Cortex of kidney (tissue), 1 donor: ENCODE measurements at places on chromosomes 13 and 19.

DNA sequence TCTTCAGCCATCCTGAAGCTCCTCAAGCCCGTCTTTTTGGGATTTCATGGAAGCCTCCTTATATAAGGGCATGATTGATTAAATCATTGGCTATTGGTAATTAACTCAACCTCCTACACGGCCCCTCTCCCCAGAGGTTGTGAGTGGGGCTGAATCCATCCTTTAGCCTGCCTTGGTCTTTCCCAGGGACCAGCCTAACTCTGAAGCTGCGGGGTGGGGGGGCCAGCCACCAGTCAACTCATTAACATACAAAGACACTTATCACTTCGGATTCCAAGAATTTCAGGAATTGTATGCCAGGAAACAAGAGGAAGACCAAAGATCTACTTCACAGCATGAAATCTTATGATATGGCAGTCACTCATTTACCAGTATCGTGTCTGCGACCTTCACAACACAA lies 9.9 kb downstream of the COL4A1 start:
- no peak for DNase-seq

DNA sequence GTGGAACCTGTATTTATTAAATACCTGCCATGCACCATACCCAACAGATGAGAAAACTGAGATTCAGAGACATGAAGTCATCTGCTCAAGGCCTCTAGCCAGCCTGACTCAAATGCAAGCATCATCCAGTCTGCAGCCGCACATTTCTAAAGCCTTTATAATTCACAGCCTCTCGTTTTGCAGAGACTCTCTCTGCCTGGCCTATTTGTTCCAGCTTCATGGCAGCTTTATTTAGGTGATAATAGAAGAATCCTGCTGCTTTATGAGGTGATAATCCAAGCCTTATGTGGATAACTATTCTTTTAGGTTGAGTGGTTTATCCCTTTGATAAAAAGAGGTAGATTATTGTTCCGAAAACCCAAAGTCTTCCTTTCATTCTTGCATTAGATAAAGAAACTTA lies 58.4 kb downstream of the OXGR1 start:
- DNase-seq, result no peak

GRCh38 chr13:37181620-37182019 lies 76.2 kb upstream of the CSNK1A1L start:
- DNase-seq, result no peak

DNA sequence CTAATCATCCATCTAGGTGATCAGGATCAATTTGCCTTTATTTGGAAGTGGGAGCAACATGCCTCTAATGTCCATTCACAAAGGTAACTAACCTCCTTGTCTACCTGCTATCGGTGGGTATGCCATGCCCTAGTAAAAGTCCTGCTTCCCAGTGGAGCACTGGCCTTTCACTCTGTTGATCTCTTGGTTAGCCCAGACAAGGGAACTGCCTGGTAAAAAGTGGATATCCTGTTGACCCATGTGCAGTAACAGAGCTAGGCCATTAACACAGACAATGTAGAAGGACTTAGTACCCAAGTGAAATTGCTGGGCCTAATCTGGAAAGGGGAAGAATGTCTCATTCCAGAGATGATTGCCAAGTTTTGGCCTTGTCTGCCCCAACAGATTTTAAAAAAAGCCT lies 171.5 kb upstream of the CSNK1A1L start:
- DNase-seq, result no peak

DNA sequence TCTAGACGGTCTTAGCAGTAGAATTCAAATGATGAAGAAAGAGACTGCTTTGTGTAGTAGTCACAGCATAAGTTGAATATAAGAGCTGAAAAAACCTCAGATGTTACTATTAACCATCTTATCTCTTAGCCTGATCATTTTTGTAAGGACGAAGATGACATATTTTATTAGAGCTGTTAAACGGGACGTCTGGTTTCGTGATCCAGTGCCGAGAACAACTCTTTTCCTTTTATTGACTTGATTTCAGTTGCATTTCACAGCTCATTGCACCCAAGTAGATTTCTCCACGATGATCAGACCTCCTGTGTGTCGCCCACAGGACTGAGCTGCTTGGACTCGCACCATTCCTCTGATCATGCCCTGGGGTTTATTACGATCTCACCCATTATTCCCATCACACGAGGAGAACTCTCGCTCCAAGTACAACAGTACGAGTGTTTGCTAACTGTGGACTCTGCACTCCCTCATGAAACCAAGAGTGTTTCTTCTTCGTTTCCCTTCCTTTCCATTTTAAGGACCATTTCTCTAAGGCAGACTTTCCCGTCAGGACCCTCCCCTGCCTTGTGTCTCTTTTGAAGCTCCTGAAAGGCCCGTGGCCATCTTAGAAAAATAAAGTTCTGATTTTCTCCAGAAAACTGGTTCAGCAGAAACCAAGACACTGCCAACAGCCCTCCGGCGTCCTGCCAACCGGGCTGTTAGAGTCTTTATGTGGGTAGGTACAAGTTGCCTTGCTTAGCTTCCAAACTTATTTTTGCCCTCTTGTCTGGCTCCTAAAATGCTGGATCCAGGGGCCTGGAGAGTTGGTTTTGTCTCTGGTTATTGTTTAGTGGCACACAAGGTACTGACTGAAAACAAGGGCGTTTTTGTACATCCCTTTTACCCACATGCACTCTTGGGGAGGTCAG lies 48.2 kb upstream of the RNF113B start:
- DNase-seq, result no peak

DNA sequence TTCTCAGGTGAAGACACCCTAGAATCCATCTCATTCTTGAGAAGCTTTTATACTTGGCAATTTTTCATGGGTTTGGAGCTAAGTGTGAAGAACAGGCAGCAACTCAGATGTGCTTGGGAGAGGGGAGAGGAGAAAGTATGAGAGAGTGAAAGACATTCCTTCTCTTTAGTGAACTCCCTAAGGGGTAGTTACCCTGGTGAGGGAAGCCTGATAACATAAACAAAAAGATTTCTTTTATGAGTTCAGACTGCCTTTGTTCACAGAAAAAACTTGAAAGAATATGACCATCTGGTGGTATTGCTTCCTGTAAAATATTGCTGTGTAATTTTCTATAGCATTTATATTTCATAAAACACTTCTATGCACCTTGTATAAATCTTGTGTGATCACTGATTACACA lies at the start of gene STOML3:
Gene STOML3 (minus strand): TSS at position 139 of the 400 bp plus-strand sequence. CDS start 110 bp downstream, at position 29.
- DNase-seq, result no peak

DNA sequence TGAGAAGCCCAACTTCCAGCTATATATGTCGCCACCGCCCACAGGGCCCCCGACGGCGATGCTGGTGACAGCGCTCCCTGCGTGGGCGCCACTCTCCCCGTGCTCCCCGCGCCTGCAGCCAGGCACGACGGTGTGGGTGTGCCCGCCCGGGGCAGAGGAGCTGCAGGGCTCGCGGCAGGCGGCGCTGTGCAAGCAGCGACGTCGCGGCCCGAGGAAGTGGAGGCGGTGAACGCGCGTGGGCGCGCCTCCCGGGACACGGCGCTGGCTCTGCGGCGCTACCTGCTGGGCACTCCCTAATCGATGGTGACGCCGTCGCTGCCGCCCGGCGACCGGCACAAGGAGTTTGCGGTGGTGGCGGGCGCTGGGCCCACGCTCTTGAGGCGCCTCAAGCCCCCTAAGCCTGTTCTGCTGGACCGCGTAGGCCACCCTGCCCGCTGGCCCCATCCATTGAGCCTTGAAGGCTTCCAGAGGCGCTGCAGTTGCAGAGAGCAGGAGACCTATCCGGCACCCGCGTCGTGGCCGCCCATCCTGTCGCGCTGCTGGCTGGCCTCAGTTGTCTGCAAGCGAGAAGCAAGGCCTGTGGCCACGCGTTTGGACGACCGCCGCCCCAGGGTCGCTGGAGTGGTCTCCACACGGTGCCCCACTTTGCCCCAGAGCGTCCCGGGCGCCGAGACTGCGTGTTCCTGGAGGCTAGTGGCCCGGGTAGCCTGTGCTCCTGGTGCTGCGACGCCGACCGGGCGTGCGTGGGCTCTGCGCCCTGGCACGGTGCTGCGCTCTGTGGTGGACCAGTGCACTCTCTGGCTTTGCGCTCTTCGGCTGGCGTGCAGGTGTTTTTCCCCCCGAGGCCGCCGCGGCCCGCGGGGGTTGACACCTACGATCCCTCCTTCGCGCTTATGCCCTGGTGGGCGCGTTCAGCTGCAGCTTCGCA lies 23.1 kb downstream of the LRFN3 start:
- DNase-seq, result no peak

- DNase-seq, result no peak
These were observed 2.1 kb upstream of the F10 start for GRCh38 chr13:113120300-113121182.

DNA sequence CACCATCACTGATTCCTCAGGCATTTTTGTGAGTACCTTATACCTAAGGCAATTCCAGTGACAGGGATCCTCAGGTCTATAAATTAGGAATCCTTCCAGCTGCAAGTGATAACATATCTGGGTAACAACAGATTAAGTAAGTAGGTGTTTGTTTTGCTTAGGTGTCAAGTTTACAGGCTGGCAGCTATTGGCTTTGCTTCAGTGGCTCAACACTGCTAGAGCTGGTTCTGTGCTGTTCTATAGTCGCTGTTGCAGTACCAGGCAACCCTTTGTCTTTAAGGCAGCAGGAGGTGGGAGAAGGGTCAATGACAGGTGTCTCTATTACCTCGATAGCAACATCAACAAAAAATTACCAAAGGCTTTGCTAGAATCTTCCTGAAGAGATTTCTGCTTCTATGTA lies 27.0 kb downstream of the SLC10A2 start:
- DNase-seq, result no peak

DNA sequence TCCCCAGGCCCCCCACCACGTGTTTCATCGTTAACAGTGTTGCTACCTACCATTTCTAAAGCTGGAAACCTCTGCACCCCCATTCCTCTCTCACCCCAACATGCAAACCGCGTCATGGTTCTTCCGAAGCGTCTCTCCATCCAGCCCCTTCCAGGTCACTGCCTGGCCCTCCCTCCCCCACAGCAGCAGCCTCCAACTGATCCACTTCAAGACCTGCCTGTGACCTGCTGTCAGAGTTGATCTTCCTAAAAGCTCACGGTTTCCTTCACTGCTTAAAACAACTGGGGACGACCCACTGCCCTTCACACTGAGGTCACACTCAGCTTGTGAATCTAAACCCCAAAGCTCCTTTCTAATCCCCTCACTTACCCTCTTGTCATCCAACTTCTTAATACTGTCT lies 47.7 kb downstream of the STK24 start:
- DNase-seq, result no peak

DNA sequence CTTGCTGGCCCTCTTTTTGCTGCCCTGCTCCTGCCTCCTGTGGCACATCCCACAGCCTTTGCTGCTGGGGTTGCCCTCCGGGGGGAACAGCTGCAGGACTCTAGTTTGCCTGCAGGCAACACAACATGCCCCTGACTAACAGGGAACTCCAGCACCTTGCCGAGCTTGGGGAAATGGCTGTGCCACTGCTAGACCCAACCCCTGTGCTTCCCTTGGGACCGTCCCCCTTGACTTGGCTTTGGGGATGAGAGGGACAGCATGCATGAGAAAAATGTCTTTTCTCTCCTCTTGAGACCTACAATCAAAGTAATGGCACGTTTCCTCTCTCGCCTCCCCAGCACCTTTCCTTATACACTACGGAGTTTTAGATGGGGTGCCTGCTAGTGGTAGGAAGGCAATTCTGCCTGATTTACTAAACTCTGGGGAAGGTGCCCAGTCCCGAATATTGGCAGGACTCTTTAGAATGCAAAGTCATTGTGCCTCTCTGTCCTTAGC lies 12.4 kb upstream of the VWA8 start:
- DNase-seq, result no peak

- no peak for DNase-seq
These were observed 71.9 kb downstream of the FLT1 start for GRCh38 chr13:28423010-28423409.

GRCh38 chr13:31374682-31375081 lies 174.9 kb downstream of the B3GLCT start:
- no peak for DNase-seq

DNA sequence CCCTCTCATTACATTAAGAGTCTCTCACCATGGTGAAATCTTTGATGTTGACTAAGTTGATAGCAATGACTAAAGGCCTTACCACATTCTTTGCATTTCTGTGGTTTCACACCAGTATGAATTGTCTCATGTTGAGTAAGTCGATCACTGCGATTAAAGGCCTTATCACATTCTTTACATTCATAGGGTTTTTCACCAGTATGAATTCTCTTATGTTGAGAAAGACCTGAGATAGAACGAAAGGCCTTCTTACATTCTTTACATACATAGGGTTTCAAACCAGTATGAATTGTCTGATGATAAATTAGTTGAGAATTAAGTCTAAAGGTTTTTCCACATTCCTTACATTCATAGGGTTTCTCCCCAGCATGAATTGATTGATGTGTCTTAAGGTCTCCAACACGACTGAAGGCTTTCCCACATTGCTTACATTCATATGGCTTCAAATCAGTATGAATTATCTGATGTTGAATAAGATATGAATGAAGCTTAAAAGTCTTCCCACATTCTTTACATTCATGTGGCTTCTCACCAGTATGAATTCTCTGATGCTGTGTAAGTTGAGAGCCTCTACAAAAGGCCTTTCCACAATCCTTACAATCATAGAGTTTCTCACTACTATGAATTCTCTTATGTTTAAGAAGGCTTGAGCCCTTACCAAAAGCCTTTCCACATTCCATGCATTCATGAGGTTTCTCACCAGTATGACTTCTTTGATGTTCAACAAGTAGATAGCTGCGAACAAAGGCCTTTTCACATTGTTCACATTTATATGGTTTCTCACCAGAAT lies 45.6 kb downstream of the ZNF283 start:
- no peak for DNase-seq

DNA sequence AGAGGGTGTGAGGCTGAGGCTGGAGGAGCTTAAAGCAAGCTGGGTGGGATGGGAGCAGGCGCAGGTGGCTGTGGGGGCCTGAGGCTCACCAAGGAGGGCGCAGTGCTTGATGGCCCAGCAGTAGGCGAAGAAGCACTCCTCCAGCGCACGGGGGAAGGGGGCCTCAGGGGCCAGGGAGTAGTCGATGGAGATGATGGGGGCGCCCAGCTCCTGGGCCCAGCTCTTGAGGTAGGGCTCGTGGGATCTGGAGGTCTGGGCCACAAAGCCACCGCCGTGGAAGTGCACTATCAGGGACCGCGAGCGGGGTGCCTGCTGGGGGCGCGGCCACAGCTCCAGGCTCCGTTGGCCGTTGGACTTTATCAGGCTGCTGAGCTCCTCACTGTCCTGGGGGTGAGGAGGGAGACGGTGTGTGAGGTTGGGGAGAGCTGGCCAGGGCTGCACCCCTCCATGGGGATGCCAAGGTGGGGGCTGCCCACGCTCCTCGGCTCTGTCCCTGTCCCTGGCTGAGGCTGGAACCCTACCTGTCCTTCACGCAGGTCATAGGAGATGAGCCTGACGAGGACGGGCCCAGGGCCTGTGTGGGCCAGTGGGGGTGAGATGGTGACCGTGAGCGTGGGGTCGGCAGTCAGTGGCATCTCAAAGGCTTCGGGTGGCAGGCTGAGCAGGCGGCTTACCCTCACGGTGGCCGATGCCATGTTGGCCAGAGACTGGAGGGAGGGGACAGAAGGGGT lies 17.2 kb upstream of the CNFN start:
- DNase-seq, result no peak

DNA sequence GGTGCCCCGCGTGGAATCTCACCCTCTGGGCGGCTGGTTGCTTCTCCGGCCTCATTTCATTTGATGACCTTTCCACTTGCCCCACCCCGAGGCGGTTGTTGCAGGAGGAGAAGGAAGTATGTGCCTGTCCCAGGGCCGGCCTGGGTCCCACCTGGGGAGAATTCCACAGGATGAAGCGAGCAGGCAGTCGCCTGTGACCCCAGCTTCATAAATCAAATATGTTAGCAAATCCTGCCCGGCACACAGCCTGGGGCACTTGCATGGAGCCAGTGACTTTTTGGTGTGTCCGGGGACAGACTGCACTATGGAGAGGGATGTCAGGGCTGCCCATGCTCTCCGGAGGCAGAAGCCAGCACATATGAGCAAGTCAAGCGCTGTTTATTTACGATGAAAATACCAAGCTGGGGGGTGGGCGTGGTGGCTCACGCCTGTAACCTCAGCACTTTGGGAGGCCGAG lies 19.7 kb upstream of the ZBTB7A start:
- no peak for DNase-seq
